ENCODE measurements at places on chromosomes 3 and 15.

DNA sequence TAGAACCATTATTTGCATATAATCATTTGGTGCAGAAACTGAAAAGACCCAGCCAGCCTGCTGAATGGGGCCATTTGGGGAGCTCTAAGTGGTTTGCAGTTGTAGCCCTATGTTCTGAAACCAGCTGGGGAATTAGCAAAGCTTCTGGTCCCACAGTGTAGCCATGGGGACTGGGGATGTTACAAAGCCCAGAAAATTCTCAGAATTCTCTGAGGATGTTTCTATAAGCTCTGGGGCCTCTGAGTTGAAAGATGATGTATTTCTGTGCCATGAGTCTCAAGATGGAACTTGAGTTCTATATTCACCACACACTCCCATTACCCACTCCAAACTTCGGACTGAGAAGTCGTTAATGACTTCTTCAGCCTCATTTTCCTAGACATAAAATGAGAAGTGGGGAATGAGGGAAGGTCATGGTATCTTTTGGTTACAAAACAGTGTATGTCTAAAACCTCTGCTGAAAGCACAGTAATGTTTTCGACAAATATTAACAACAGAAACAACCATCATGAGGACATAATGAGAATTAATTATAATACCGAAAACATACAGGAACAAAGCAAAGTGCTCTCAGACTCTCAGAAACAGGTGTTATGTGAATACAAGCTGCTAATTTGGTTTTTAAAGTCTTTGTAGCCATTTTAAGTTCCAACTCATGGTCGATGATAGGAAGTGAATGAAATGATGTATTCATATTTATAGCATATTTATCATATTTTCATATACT, 89.4 kb downstream of the RFTN1 start:
- DNase-seq = no peak

GRCh38 chr3:73783811-73784210, 159.1 kb upstream of the PDZRN3 start:
- DNase-seq = no peak

GRCh38 chr15:86690566-86690965, 610.9 kb downstream of the AGBL1 start:
- DNase-seq = no peak

- DNase-seq = no peak
These were observed 1205.5 kb downstream of the ROBO1 start for GRCh38 chr3:78562328-78562727.

DNA sequence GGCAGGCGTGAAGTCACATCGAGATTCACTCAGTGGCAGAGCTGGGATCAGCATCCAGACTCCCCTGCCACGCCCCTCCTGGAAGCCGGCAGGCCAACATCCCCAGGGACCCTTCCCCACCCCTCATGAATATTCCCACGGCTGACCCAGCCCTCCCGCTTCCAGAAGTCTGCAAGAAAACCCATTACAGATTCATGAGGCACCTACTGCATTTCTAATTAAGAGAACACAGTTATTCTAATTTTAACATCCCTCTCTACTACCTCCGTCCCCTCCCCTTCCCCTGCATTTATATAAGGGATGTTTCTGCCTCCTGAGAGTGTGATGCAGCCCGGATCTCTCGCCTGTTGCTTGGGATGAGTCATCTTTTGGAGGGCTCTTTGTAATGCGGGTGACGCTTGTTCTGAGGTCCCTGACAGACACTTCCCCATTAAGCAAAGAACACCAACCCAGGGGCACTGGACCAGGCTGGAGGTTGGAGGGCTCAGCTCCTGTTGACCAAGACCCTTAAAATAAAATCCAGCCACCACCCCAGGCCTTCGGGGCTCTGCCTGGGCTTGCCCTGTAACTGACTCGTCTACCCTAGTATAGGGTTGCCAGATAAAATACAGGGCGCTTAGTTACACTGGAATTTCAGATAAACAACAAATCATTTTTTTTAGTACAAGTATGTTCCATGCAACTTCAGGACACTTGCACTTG, 118.7 kb downstream of the NUP210 start:
- no peak for DNase-seq
